ENCODE measurements at places on chromosomes 11 and 22. TPM values are rescaled to one million over a fixed set of nuclear protein-coding genes. Genes with fewer than 3 reads are reported as not detected.

Gene C11orf87
- under 0.01 TPM for total RNA-seq

Gene MOV10L1
- 0.64 TPM for total RNA-seq

Gene MS4A6E
- not detected for total RNA-seq

Gene GRIK4
- not detected for total RNA-seq

Gene NLRP14
- total RNA-seq: 0.24 TPM

Gene ANGPTL5
- total RNA-seq: not detected

Measured in tracheal epithelial cell (primary cell).